ENCODE measurements at places on chromosomes 6 and 20. TPM values are rescaled to one million over a fixed set of nuclear protein-coding genes. Genes with fewer than 3 reads are reported as not detected.

DNA sequence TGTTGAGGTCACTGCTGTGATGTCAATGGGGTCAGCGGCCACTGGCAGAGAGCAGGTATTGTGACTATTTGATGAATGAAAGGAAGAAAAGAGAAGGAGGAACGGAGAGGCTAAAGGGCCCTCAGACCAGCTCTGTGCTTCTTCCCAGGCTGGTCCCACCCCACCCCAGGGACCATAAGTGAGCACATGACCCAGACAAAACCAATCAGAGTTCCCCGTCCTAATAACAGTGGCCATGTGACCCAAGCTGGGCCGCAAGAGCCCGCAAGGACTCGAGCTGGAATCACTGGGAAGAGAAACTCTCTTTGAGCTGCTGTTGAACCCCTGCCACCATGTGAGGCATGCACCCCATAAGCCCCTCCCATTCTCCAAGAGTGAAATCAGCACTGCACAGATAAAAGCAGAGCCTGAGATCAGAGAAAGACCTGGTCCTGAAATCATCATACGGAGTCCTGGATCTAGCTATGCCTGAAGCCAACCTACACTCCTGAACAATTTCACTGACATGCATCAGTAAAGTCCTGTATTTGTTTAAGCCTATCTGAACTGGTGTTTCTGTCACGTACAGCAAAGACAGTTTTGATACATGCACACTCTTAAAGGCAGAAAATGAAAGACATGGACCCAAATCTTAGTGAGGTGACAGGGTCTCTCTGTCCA lies 90.2 kb downstream of the PREX1 start:
- no peak for DNase-seq

DNA sequence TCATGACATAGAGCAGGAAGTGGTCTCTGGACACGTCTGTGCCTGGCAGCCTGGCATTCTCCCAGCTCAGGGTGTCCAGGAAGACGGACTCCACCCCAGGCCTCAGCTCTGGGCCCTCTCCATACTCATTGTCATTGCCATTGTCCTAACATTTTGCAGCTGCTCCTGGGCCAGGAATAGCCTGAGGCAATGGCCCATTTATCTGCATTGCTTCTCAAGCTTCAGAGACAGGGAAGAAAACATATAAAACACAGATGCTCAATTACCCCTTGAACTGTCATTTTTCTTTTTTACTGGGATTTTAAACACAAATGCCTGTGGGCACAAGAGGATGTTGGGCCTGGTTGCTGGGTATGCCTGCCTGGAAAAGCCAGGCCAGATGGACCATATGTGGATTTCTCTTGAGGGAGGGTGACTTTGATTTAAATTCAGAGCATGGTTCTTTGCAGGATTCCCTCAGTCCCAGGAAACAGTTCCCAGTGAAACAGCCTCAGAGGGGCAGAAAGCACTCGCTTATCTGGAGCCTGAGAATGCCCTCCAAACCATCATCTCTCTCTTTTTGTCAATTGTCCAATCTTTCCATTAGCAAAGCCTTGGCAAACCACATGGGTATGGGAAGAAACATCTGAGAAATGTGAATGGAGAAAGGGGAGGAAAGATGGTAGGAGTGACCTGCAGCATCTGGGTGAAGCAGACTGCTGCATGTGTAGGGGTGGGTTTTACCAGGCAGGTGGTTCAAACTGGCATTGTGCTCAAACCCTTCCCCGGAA lies 17.9 kb downstream of the LAMP5 start:
- peak; percentile 87 for DNase-seq

DNA sequence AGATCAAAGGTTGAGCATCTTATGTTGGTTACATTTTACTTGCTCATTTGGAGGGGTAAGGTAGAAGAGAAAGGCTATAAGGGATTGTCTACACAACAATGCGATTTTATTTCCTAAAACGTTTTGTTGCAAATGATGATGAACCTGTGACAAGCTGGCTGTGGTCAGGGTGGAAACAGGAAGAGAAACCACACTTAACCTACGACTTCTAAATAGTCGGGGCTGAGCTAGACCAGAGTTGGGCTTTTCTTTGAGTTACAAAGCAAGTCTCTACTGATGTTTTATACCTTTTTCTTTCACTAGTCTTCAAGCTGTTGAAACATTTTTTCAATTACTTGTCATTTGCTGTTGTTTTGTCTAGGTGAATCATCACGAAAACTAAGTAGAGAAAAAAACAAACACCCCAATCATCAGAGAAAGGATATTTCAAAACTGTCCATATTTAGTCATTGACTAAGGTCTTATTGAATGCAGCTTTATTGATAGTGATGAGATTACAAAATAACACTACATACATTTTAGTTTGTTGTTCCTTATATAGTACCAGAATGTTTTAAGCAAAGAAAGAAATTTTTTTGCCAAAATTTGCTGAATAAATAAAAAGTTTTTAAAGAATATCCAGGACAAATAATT lies 18.0 kb downstream of the KLHL31 start:
- peak; percentile 55 for DNase-seq

DNA sequence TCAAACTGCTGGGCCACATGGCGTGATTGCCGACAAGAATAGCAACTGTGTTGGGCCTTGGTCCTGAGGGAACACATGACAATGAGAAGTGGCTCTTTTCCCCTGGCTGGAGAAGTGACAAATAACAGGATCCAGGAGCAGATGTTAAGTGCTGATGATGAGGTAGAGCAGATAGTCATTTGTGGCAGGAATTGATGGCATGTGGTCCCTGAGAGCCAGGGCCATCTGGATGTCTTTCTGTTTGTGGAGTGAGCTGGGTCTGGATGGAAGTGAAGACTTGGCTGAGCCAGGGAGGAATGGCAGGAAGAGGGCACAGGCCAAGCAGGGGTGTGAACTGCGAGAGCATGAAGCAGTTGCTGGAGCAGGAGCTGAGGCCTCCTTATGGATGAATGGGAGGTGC lies 67.8 kb downstream of the SCAND1 start:
- DNase-seq: no peak

GRCh38 chr6:63649269-63649668 lies 13.7 kb downstream of the PHF3 start:
- no peak for DNase-seq

GRCh38 chr20:43569282-43569681 lies 10.5 kb downstream of the SGK2 start:
- no peak for DNase-seq

DNA sequence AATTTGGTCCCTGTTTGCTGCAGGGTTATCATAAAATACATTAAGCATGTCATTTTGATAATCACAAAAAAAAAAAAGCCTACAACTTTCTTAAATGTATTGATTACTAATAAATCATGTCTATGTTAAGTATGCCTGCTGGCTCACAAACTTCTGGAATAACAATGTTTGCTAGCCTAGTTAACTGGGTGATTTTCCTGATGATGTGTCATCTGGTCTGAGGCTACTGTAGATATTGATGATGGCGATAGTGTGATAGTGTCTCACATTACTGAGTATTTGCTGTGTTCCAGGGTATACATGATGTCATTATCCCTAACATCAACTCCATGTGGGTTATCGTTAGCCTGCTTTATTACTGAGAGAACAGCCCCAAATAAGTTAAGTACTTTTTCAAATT lies 86.2 kb upstream of the VSTM2L start:
- DNase-seq: peak; percentile 3

The GNL1 gene
- total RNA-seq: 45.4 TPM

The LEMD2 gene
- 69.2 TPM for total RNA-seq

The CST7 gene
- total RNA-seq: 4.2 TPM

- DNase-seq: no peak
Observed at GRCh38 chr6:139008117-139008516, 20.1 kb upstream of the REPS1 start.

The CPNE5 gene
- not detected for total RNA-seq

DNA sequence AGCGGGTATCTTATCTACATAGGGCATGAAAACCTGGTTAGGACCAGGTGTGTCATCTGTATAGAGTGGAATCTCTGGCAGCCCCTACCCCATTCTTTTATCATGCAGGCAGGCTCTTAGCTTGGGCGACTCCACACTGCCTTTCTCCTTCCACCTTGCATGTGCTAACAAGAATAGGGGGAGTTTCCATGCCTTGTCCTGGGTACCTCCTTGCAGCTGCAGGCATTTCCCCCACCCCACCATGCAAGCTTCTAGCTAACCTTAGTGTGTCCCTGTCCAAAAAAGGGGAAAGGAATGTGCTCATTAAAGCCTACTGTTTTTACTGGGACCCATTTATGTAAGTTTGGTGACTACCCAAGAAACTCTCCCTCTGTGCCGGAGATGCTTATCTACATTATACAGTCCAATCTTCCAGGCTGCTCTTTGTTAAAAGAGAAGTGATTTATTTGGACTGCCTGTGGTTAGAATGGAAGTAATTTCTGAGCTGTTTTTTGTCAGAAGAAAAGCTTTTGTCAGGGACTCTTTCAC lies 10.5 kb upstream of the CEP43 start:
- DNase-seq: no peak

GRCh38 chr20:58645412-58645968 lies 5.6 kb upstream of the STX16 start:
- DNase-seq: peak; percentile 98

The LTB gene
- 4.6 TPM for total RNA-seq

The TNF gene
- total RNA-seq: 0.47 TPM

The HCK gene
- total RNA-seq: not detected

GRCh38 chr6:54044059-54044458 lies 67.2 kb upstream of the MLIP start:
- no peak for DNase-seq

The CAP2 gene
- 39.9 TPM for total RNA-seq

The PTGIS gene
- total RNA-seq: 0.07 TPM

DNA sequence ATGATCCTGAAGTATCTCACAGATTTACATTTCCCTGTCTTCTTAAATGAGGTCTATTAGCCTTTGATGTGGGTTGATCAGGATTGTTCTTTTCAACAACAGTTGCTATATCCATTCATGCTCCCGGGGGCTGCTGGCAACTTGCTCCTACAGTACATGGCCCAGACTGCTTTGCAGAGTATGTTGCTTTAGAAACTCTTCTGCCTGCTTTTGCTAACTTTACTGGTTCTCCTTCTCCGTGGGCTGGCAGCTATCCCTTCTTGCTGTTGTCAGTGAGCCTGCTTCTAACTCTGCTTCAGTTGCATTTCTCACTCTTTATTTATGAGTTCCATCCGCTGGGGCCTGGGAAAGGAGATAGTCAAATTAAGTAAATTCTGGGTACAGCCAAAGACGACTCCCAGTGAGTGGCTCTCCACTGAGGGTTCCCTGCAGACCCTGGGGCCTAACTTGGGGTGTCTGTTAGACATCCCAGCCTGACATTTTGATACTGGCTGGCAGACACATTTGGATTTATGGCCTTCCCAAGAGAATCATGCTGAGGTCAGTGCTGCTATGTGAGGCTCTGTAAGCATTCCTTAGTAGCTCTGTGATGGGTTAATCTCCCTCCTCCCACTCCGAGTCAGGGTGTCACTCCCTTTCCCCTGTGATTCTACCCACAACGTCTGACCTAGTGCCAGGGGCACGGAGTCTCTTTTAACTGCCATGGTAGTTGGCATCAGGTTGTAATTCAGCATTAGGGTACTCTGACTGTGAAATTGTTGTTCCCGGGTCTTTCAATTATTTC lies 73.6 kb downstream of the SLX4IP start:
- peak; percentile 85 for DNase-seq

The RHAG gene
- not detected for total RNA-seq

The PDYN gene
- not detected for total RNA-seq

The HECA gene
- total RNA-seq: 9.9 TPM

DNA sequence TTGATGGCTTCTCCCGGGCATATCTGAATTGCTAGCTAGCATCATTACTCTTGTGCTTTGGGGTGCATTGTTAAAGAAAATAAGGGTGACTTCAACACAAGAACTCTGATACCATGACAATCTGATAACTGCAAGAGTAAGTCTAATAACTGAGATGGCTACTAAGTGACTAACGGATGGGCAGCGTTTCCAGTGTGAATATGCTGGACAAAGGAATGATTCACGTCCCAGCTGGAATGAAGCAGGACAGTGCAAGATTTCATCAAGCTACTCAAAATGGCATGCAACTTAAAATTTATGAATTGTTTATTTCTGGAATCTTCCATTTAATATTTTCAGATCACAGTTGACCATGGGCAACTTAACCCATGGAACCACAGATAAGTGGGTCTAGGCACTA lies 31.7 kb downstream of the MOXD1 start:
- DNase-seq: peak; percentile 72

The SLC24A3 gene
- 2.8 TPM for total RNA-seq

The THBD gene
- total RNA-seq: 45.2 TPM

The KCNQ2 gene
- total RNA-seq: not detected

DNA sequence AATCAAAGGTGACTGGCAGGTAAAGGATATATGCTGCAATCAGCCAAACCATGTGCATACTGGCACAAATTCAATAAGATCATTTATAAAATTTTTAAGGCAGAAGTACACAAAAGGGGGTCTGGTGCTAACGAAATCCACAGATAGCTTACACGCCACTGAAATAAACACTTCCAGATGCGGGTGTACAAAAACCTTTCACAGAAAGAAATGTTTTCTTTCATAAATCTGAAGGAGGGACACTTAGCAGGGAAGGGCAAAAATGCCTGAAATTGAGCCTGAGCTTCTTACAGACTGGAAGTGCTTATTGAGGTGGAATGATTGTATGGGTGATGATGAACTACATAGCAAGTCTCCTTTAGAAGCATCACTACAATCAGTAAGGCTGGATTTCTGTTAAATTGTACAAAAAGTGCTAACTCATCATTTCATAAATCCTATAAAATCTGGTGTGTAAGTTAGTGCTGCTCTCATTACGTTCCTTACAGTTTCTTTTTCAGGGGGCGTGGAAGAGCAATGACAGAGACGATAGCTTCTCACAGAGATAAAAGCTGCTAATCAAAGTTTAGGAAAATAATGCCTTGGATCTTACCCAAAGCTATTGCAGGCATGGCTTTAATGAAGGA lies 409.3 kb upstream of the RUNX2 start:
- DNase-seq: no peak

DNA sequence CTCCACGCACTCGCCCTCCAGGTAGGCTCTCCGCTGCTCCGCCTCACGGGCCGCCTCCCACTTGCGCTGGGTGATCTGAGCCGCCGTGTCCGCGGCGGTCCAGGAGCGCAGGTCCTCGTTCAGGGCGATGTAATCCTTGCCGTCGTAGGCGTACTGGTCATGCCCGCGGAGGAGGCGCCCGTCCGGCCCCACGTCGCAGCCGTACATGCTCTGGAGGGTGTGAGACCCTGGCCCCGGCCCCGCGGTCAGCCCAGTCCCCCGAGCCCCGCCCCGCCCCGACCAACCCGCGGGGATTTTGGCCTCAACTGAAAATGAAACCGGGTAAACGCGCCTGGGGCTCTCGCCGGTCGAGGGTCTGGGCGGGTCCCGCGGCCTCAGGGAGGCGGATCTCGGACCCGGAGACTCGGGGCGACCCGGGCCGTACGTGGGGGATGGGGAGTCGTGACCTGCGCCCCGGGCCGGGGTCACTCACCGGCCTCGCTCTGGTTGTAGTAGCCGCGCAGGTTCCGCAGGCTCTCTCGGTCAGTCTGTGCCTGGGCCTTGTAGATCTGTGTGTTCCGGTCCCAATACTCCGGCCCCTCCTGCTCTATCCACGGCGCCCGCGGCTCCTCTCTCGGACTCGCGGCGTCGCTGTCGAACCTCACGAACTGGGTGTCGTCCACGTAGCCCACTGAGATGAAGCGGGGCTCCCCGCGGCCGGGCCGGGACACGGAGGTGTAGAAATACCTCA lies 598 bp downstream of the HLA-B start:
- DNase-seq: peak; percentile 29

GRCh38 chr6:29927275-29927569 lies 15.1 kb upstream of the HLA-A start:
- DNase-seq: no peak

The NXT1 gene
- total RNA-seq: 123 TPM
